ENCODE measurements at places on chromosomes 7 and 10. TPM values are rescaled to one million over a fixed set of nuclear protein-coding genes. Genes with fewer than 3 reads are reported as not detected.

GRCh38 chr10:13882119-13882711 is 295.4 kb downstream of the PRPF18 start:
- DNase-seq = peak; percentile 81

DNA sequence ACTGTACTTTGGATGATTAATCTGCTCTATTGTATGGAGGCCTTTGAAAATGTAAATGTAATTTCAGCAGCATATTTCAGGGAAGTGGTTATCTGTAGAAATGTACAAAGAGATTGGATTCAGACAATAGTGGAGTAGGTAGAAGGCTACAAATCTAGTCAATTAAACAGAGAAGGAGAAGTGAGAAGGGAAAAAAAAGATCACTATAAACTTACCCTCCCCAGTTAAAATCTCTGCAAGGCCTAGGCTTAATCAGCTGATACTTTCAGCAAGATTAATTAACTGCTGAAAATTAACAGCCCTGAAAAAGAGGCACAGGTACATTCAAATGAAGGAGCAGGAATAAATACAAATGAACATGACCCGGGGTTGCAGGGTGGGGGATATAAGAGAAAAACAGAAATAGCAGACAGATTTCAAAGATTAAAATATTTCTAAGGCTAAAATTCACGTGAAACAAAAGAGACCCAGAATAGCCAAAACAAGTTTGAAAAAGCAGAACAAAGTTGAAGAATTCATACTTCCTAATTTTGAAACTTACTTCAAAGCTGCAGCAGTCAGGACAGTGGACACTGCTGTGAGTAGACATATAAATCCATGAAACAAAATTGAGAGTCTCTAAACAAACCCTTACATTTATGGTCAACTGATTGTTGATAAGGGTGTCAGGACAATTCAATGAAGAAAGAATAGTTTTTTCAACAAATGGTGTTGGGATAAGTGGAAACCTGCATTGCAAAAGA is 96.0 kb downstream of the NRCAM start:
- no peak for DNase-seq

DNA sequence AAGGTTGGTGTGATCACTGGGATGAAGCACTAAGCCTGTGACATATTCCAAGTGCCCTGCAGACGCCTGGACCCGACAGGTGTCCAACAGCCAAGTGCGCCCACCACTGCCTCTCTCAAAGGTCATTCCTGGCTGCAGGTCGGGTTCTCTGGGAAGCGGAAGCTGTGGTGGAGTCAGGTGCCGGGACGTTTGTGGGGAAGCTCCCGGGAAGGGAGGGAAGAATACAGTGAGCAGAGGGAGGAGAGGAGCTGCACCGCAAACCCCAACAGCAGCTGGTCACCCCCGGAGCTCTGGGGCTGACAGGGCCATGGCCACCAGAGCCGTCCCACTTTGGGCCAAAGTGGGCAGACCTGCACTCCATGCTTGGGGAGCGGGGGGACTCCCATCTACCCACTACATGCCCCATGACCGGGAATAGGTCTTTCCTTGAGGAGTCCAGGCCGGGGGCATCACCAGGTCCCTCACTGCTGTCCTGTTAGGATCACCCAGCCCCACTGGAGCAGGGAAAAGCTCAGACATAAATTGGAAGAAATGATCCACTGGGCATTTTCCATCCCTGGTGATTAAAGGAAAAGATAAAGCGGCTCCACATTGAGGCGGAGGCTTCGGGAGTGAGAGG is 84.5 kb upstream of the PPP2R2D start:
- no peak for DNase-seq

DNA sequence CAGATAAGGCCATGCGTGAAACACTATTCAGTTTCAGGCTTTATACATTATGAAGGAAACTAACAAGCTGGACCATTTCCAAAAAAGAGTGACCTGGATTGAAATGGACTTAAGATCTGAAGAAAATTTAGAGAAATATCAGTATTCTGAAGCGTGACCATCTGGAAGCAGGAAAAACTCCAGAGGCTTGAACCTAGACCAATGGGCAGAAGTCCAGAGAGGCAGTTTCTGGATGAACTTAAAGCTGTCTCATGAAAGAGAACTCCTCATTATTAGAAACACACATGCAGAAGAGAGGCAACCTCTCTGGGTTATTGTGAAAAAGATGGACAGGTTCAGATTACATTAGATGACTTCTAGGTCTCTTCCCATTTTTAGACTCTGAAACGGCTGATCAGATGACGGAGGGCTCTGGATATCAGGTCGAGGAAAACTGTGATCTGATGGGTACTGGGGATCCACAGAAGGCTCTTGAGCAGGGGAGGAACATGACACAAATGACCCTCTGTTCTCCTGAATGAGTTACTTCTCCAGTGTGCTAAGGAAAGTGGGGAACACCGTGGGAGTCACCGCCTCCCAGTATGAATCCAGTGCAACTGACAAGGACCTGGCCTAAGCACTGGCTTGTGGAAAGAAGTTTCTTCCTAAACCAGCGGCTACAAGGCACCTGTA is 116.5 kb downstream of the SPDYE5 start:
- no peak for DNase-seq

- no peak for DNase-seq
These were observed 88.7 kb downstream of the TMEM168 start for GRCh38 chr7:112701456-112701855.

CTAGE8 gene
- total RNA-seq = 0.43 TPM

DNA sequence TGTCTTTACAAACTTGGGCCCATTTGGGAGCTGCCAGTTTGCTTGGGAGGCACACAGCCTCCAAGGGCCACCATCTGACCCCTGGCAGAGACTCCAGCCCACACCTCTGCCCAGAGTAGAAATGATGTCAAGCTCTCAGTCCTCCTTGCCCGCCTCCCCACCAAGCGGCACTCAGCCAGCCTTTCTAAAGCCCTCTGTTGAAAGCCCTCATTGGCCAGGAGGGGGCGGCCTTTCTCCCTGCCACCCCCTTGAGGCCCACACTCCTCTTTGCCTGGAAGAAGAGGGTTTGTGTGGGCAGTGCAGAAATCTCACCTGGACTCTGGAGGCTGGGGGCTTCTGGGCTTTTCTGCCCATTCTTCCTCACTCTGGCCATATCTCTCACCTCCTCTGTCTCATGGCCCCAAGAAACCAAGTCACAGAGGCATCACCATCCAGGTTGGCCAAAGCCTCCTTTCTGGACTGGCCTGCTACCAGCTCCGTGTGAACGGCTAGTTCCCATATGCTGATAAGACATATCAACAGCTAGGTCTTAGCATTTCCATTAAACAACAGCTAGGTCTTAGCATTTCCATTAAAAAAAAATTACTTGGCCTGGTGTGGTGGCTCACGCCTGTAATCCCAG is 36.1 kb downstream of the UBTD1 start:
- DNase-seq = peak; percentile 30

MYOZ1 gene
- 0.32 TPM for total RNA-seq

DNA sequence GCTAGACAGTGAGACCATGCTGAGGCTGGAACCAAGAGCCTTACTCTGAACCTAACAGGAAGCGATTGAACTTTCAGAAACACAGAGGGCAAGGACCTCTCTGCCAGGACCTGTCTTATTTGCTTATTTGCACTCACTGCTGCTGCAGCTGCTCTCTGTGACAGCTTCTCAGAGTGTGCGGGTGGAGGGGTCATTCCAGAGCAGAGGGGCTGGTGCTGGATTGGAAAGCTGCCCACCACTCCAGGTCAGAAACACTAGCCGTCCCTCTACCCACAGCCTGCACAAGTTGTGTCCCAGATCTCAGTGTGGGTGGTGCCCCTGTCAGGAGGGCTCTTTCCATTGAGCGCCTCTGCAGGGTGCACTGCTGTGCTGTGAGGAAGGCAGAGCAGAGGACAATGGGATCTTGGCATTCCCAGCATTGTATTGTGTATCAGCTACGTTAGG is 126.2 kb downstream of the CCNY start:
- DNase-seq = no peak

MYL7 gene
- total RNA-seq = not detected

GRCh38 chr10:79048639-79049550 is 19.9 kb upstream of the ZMIZ1 start:
- DNase-seq = no peak

DNA sequence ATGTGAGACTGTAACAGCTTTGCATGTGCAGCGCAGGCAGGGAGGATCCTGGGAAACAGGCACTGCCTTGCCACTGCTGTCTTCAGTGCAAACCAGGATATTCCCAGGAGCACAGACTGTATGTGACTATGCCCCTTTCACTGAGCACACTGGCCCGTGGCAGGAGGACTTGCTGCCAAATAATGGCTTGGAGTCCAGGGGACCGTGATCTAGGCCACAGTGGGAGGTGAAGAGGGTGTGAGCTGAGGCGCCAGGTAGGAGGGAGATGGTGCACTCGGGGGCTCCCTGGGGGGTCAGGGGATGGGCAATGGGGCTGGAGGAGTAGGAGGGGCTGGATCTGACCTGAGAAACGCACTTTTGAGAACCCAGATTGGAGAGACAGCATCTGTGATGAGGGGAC is 193.4 kb upstream of the ZNF32 start:
- DNase-seq = no peak

DNA sequence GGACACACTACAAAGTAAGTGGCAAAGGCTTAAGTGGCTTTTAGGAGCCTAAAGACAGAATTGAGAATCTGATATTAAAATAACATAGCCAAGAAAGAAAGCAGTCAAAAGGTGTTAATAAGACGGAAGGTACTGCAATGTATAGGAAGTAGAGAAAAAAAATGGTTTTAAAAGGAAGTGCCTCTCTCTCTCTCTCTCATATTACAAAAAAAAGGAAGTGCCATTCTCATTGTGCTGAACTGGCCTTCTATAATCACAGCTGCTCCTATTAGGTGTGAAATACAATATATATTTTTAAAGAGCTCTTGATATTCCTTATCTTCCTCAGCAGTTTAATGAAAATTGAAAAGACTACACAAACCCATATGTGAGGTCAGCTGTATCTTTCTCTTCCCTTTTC is 199.4 kb upstream of the NPVF start:
- DNase-seq = no peak

RHOBTB1 gene
- 42.2 TPM for total RNA-seq

DNA sequence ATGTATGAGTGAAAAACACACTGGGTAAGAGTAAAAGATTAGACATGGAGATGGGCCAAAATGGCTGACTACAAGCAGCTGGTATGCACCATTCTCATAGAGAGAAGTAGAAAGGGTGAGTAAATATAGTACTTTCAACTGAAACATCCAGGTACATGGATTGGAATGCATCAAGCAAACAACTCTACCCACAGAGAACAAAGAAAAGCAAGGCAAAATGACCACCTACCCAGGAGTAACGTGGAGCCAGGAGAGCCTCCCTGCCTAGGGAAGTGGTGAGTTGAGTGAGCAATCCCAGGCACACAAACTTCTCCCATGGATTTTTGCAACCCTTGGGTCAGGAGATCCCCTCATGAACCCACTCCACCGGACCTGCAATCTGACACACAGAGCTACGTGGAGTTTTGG is 212.8 kb downstream of the PTN start:
- no peak for DNase-seq

DNA sequence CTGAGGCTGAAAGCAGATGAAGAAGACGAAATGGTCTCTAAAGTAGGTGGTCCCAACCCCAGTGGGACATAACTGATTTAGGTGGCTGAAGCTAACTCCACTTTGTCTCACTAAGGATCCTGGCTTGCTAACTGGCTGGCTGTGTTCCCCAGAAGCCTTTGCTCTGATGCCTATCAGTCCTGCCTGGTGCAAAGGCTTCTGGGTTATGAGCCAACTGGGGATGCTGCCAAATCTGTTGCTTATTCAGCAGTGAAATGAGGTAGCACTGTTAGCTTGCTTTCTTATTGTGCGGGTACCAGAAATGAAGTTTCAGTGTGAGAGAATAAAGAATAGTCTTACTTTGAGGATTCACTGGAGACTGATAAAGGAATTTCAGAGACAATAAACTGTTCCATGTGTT is 18.1 kb downstream of the PRKG1 start:
- DNase-seq = no peak

DNA sequence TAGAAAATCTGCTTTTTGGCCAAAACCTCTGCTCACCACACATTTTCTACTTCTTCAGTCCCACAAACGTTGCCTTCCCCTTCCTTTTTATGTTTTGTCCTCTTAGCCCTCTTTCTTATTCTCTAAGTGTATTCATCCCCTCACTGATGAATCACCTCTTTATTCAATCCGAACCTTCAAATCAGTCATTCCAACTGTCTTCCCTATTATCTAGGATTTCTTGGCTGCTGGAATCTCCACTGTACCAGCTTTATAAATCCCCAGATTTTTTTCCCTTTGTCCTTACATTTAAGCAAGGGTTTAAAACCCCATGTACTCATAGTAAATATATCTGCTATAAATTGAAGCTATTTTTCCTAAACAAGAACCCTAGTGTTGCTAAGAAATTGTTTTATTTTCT is 176.9 kb downstream of the SEMA3A start:
- no peak for DNase-seq

GRCh38 chr7:126696256-126697038 is 556.3 kb downstream of the GRM8 start:
- no peak for DNase-seq

GRCh38 chr10:55782181-55782580 is 578.9 kb downstream of the ZWINT start:
- no peak for DNase-seq

GRCh38 chr7:145698526-145699262 is 417.9 kb upstream of the CNTNAP2 start:
- DNase-seq = no peak

- peak; percentile 36 for DNase-seq
These were observed 718 bp upstream of the UMAD1 start for GRCh38 chr7:7639847-7640220.

- no peak for DNase-seq
These were observed 12.9 kb downstream of the GRM8 start for GRCh38 chr7:127239814-127240213.

BCL7B gene
- 30.3 TPM for total RNA-seq

- DNase-seq = no peak
These were observed 16.8 kb upstream of the VOPP1 start for GRCh38 chr7:55588976-55589604.

DNA sequence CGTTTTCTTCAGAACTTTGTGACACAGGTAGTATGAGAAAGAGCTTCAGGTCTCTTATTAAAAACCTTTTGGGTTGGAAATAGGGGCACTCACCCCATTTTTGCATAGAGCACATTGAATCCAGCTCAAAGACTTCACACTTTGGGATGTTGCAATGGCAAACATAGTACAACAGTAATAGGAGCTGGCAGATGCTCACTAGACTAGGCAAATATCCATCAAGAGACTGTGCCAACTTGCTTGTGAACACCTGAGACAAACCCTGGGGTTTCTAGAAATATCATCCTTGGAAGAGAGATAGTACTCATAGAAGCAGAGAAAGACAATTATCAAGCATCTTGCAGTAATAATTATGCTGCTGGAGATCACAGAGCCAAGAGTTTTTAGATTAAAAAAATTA is 280.0 kb downstream of the CACNA2D1 start:
- DNase-seq = no peak

- DNase-seq = no peak
These were observed 99.2 kb downstream of the ATXN7L1 start for GRCh38 chr7:105776986-105777910.

HECW1 gene
- 1.7 TPM for total RNA-seq

PALD1 gene
- 0.32 TPM for total RNA-seq

NEUROD6 gene
- total RNA-seq = not detected

GRCh38 chr7:9407816-9408215 is 974.4 kb downstream of the NXPH1 start:
- DNase-seq = no peak

GRCh38 chr7:69020536-69020935 is 577.7 kb upstream of the AUTS2 start:
- DNase-seq = no peak

Data from fibroblast of villous mesenchyme (primary cell).